LNCaP clone FGC (cell line): ENCODE measurements at places on chromosomes 4 and X.

- no peak for DNase-seq
Measured at GRCh38 chr4:52243367-52243766, 192.3 kb downstream of the SPATA18 start.

DNA sequence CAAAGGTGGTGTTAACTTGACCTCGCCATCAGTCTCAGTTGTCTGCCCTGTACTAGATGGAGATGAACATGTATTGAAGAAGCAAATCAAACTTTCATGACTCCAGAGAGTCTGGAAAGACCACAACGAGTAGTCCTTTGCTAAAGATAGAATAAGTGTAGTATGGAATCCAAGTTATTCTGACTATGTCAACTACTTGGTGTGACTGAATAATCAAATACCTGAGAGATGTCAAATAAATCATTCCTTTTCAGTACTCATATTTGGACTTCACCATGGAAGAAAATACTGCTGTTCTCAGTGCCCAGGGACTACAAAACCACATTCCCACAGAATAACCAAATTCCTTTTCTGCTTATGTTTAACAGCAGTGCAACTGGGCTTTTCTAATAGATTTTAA is 161.2 kb upstream of the SPRY1 start:
- no peak for DNase-seq

- DNase-seq = no peak
Measured at GRCh38 chr4:56271131-56271530, 116.2 kb downstream of the AASDH start.

DNA sequence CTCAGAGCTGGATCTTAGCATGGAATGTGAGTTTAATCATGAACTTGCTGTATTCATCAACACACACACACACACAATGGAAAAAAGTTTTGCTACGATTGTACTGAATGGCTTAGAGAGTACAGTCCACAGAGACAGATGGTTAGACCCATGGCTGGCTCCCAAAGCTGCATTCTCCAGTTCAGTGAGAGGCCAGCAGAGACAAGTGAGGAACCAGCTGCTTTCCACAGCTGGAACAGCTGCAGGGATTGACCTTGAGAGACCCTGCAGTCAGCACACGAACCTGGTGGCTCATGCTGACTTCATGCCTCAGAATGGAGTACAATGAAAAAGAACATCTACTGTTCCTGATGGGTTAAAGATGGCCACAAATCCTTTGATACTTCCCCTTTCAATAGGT is 94.5 kb downstream of the DHX15 start:
- DNase-seq = no peak

GRCh38 chr4:4874254-4874653 is 14.8 kb downstream of the MSX1 start:
- no peak for DNase-seq

DNA sequence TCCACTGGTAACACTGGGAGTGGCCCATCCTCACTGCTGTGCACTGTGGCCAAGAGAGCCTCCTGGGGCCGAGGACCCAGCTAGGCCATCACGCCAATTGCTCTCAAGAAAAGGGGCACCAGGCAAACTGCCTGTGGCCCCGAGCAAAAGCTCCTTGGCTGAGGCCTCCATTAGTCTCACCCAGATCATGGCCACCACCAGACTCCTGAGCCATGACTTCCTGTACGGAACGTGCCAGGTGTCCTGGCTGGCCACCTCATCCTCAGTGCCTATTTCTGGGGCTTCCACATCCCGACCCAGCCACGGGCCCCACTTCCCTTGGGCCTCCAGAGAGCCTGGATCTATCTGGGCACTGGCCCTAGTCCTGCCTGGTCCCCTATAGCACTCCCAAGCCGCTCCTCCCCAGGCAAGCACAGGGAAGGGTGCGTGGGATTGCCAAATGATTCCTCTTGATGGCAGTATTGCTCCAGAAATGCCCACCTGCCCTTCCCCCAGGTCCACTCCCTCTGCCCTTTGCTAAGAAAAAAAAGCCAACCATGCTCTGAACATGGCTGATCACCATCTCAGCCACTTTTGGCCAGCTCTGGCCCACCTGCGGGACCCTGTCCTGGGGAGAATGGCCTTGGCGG is 212.6 kb upstream of the AGTR2 start:
- no peak for DNase-seq
